Mesenchymal stem cell (in vitro differentiated cells and primary cell): ENCODE measurements at places on chromosomes 6 and 20.
A peak's percentile ranks its signal among the peaks of the same experiment; 100 is the strongest.

- H3K36me3 ChIP-seq: no peaks in the 10 kb centered on the region
- DNase-seq: no peak
- H3K4me3 ChIP-seq: peak within 1 kb of the TSS; percentile 66
- peaks cover 17% of the 10 kb centered on the region for H3K4me1 ChIP-seq
- H3K27ac ChIP-seq: no peak within 1 kb of the TSS
- peaks cover 28% of the 10 kb centered on the region for H3K27me3 ChIP-seq
Measured at GRCh38 chr6:168319279-168320111, at the start of gene DACT2. TSS of gene DACT2 (minus strand) at chr6:168319777. CDS start at chr6:168319633, 144 bp downstream.

DNA sequence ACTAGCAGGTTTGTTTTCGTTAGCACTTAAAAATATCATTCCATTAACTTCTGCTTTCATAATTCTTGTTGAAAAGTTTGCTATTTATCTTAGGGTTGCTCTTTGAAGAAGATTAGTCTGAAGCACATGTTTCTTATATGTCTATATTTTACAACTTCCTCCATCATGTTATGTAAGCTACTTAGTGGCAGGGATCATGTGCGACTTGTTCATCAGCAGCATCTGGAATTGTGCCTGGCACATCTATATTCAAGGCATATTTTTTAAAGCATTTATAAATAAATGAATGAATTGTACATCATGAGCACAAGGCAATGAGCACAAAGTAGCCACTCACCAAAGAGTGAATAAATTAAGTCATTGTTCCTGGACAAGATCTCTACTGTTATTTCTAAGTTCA is 187.2 kb upstream of the COL21A1 start:
- H3K27ac ChIP-seq: no peak overlapping the region
- no peaks in the 10 kb centered on the region for H3K4me1 ChIP-seq
- no peaks in the 10 kb centered on the region for H3K36me3 ChIP-seq
- H3K27me3 ChIP-seq: no peaks in the 10 kb centered on the region

- no peaks in the 10 kb centered on the region for H3K36me3 ChIP-seq
- no peak for DNase-seq
- H3K4me1 ChIP-seq: no peaks in the 10 kb centered on the region
- no peak overlapping the region for H3K27ac ChIP-seq
Measured at GRCh38 chr6:63685446-63686379, 50.1 kb downstream of the PHF3 start.

GRCh38 chr6:79158856-79159516 is 75.5 kb downstream of the HMGN3 start:
- no peaks in the 10 kb centered on the region for H3K27me3 ChIP-seq
- peaks cover 4% of the 10 kb centered on the region for H3K4me1 ChIP-seq
- no peaks in the 10 kb centered on the region for H3K36me3 ChIP-seq
- no peak for DNase-seq

- no peaks in the 10 kb centered on the region for H3K36me3 ChIP-seq
- H3K27me3 ChIP-seq: no peaks in the 10 kb centered on the region
- H3K4me1 ChIP-seq: peaks cover 11% of the 10 kb centered on the region
- no peak for DNase-seq
- no peak overlapping the region for H3K27ac ChIP-seq
Measured at GRCh38 chr20:50446351-50447101, 63.7 kb upstream of the PTPN1 start.

DNA sequence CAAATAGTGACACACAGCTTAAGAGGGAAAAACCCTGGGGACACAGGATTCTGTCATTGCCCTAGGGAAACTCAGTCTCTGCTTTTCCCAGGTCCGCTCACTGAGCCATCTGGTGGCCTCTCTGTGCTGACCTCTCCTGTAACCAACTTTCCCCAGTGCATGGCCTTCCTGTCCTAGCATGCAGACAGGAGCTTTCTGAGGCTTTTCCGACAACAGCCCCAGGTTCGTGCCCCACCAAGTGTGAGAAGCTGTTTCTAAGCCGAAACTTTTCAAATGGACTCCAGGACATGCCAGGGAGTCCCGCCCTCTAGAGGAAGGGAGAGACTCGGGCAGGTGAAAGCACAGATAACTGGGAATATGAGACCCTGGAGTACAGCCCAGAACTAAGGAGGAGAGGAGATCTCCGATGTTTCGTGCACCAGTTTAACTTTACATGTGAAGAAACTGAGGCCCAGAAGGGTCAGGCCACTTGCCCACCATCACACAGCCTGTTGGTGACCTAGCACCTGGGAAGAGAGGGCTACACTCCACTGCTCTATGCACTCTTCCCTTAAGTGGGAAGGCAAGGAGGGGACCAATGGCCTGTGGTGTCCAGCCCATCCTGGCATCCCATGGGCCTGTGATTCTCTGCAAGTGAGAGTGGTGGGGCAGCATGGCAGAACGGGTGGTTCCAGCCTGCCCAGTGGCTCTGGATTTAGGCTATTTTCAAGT is 46.2 kb downstream of the RPP40 start:
- peak; percentile 24 for DNase-seq
- H3K27me3 ChIP-seq: no peaks in the 10 kb centered on the region
- H3K27ac ChIP-seq: no peak overlapping the region
- H3K4me3 ChIP-seq: no peak overlapping the region

- no peaks in the 10 kb centered on the region for H3K36me3 ChIP-seq
- H3K27ac ChIP-seq: no peak overlapping the region
Measured at GRCh38 chr6:13866301-13866700, 51.9 kb upstream of the MCUR1 start.

GRCh38 chr6:44044154-44044539 is 83.1 kb downstream of the MRPL14 start:
- no peak overlapping the region for H3K4me3 ChIP-seq
- DNase-seq: peak; percentile 54
- no peaks in the 10 kb centered on the region for H3K36me3 ChIP-seq
- peaks cover 43% of the 10 kb centered on the region for H3K4me1 ChIP-seq

GRCh38 chr6:127641905-127642304 is 64.9 kb downstream of the C6orf58 start:
- peaks cover 2% of the 10 kb centered on the region for H3K4me1 ChIP-seq
- no peak overlapping the region for H3K27ac ChIP-seq
- H3K36me3 ChIP-seq: no peaks in the 10 kb centered on the region
- no peak overlapping the region for H3K4me3 ChIP-seq
- H3K27me3 ChIP-seq: no peaks in the 10 kb centered on the region

GRCh38 chr6:428047-428603 is 36.6 kb downstream of the IRF4 start:
- peaks cover 22% of the 10 kb centered on the region for H3K4me1 ChIP-seq
- peaks cover 6% of the 10 kb centered on the region for H3K27me3 ChIP-seq
- DNase-seq: no peak
- no peak overlapping the region for H3K4me3 ChIP-seq

GRCh38 chr6:118663993-118664985 is 12.9 kb upstream of the CEP85L start:
- no peaks in the 10 kb centered on the region for H3K27me3 ChIP-seq
- peaks cover 7% of the 10 kb centered on the region for H3K4me1 ChIP-seq
- H3K27ac ChIP-seq: no peak overlapping the region
- no peak overlapping the region for H3K4me3 ChIP-seq

GRCh38 chr6:157861184-157861583 is 38.1 kb downstream of the SNX9 start:
- no peaks in the 10 kb centered on the region for H3K27me3 ChIP-seq
- H3K36me3 ChIP-seq: no peaks in the 10 kb centered on the region
- H3K27ac ChIP-seq: no peak overlapping the region
- H3K4me1 ChIP-seq: peaks cover 5% of the 10 kb centered on the region
- no peak overlapping the region for H3K4me3 ChIP-seq

DNA sequence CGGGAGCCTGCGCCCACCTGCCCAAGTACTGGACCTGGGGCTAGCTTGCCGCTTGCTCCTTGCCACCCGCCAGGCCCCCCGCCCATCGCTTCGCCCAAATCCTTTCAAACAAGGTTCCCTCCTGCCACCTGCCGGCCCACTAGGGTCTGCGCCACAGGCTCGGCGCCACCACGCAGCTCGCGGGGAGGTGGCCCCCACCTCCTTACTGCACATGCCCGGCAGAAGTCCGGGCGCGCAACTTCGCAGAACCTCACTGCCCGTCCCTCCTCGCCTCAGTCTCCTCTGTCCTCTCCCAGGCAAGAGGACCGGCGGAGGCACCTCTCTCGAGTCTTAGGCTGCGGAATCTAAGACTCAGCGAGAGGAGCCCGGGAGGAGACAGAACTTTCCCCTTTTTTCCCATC is 11.2 kb downstream of the GNAS-AS1 start:
- peaks cover 8% of the 10 kb centered on the region for H3K4me1 ChIP-seq
- no peak overlapping the region for H3K27ac ChIP-seq
- DNase-seq: no peak

DNA sequence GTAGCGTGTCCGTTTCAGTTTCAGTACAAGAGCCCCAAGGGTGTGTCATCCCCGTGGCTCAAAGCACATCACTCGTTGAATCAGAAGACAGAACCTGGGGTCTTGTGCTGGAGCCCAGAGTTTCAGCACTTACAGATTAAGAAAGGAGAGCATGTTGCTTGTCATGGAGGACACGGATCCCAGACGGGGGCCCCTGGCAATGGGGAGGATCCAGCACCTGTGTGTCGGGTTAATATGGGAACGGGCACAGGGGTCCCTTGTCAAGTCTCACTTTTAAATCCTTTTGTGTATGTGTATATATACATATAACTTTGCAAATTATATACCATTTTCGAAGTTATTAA is 23.4 kb downstream of the THBS2 start:
- no peak for DNase-seq
- H3K27ac ChIP-seq: no peak overlapping the region
- no peaks in the 10 kb centered on the region for H3K27me3 ChIP-seq

GRCh38 chr6:118297821-118298220 is 250.3 kb upstream of the PLN start:
- no peaks in the 10 kb centered on the region for H3K36me3 ChIP-seq
- no peaks in the 10 kb centered on the region for H3K4me1 ChIP-seq
- no peak overlapping the region for H3K4me3 ChIP-seq
- no peaks in the 10 kb centered on the region for H3K27me3 ChIP-seq

- no peak for DNase-seq
- no peaks in the 10 kb centered on the region for H3K36me3 ChIP-seq
- peaks cover 17% of the 10 kb centered on the region for H3K27me3 ChIP-seq
Measured at GRCh38 chr20:44435630-44436335, 39.9 kb upstream of the TTPAL start.

- H3K36me3 ChIP-seq: no peaks in the 10 kb centered on the region
- peak; percentile 67 for DNase-seq
- no peak overlapping the region for H3K4me3 ChIP-seq
Measured at GRCh38 chr6:14310960-14311359, 193.4 kb downstream of the CD83 start.

DNA sequence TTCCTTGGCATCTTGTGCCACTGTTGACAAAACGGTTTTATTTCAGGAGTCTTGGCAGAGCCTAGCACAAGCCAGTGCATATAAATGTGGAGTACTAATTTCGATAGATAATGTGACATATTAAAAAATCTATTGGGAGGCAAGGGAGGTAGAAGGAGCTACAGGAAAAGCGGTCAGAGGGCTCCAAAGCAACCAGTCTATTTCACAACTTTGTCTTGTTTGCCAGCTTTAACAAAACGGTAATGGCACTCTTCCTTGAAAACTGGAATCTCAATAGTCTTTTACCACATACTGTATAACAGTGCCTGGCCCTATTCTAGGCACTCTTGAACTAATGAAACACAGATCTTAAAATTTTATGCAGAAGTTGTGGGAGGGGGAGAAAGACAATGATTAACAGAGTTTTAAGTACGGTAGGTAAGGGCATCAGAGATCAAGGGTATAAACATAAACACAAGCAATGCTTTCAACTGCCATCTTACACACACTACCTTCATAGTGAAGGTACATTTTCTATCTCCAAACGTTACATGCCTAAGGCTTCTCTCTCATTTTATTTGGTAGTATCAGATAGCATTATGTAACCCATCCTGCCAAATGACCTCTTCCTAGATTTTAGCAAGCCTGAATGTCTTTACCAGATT is 33.5 kb upstream of the SYNCRIP start:
- DNase-seq: peak; percentile 41
- H3K36me3 ChIP-seq: no peaks in the 10 kb centered on the region
- no peaks in the 10 kb centered on the region for H3K27me3 ChIP-seq
- peak overlapping the region; percentile 9 for H3K27ac ChIP-seq
- H3K4me3 ChIP-seq: peak overlapping the region; percentile 95
